ENCODE measurements at places on chromosomes 6 and 20. TPM values are rescaled to one million over a fixed set of nuclear protein-coding genes. Genes with fewer than 3 reads are reported as not detected.

GRCh38 chr6:26311385-26312095, 53.5 kb upstream of the BTN3A2 start:
- peak overlapping the region; percentile 56 for H3K4me3 ChIP-seq
- H3K4me1 ChIP-seq: peaks cover 9% of the 10 kb centered on the region
- no peaks in the 10 kb centered on the region for H3K27me3 ChIP-seq
- no peak for DNase-seq
- H3K27ac ChIP-seq: peak overlapping the region; percentile 69
- no peaks in the 10 kb centered on the region for H3K36me3 ChIP-seq

GRCh38 chr6:33028220-33028849, 18.9 kb upstream of the HLA-DOA start:
- H3K36me3 ChIP-seq: no peaks in the 10 kb centered on the region
- H3K27me3 ChIP-seq: peaks cover 23% of the 10 kb centered on the region
- H3K27ac ChIP-seq: no peak overlapping the region

DNA sequence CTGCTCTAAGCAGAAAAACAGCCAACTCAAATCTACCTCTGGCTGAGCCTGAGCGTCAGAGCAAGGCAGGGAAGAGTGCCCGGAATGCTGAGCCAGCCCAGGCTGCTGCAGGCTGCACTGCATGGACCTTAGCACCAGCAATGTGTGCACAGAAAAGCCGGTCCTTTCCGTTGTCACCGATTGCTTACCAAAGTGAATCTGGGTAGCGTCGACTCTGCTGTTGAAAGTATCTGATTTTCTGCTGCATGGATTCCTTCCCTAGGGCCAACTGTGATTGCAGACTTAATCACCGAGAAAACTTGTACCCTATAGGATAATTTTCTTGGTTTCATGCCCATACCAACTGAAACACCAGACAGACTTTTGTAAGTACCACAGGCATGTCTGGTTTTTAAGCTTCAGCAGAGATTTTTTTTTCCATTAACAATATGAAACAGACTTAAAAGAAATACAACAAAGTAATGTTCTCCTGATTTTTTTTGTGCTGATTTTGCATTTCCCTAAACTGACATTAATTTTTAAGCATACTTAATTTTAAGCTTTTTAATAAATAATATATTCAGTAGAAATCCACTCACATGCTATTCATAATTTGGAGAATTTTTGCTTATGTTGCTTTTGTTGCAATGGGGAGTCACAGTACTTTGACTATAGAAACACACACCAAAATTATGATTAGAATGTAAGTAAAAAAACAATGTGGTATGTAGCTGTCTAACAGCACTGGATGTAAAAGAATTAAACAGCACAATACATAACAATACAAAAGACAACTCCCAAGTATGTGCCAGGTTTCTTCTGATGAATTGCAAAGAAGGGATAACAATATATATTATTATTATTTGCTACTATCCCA, 218.0 kb downstream of the THBS2 start:
- DNase-seq: no peak
- H3K27ac ChIP-seq: no peak overlapping the region
- H3K36me3 ChIP-seq: no peaks in the 10 kb centered on the region
- no peaks in the 10 kb centered on the region for H3K4me1 ChIP-seq
- no peak overlapping the region for H3K4me3 ChIP-seq

- H3K4me1 ChIP-seq: no peaks in the 10 kb centered on the region
- peaks cover 5% of the 10 kb centered on the region for H3K27me3 ChIP-seq
- no peak overlapping the region for H3K4me3 ChIP-seq
- DNase-seq: no peak
- no peaks in the 10 kb centered on the region for H3K36me3 ChIP-seq
Measured at GRCh38 chr20:17364681-17365080, 137.8 kb downstream of the PCSK2 start.

DNA sequence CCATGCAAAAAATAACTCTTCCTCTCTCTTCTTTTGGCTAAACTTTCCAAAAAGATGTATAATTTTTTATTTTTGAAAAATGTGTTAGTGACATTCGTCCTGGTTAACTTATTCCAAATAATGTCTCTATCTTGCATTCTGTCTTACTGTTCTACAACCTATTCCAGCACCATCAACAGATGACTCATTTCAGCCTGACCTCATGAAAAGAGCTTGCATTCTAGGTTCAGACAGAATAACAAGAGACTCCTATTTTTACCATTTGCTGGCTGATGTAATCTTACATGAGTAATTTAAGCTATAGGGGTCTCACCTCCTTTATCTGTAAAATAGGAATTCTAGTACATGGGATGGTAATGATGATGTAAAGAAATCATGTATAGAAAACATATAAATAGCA, 109.0 kb downstream of the FUT9 start:
- H3K4me3 ChIP-seq: no peak overlapping the region
- H3K27me3 ChIP-seq: no peaks in the 10 kb centered on the region
- H3K36me3 ChIP-seq: no peaks in the 10 kb centered on the region
- H3K27ac ChIP-seq: no peak overlapping the region

GRCh38 chr6:15522026-15522425, 140.8 kb downstream of the DTNBP1 start:
- no peak overlapping the region for H3K4me3 ChIP-seq
- H3K4me1 ChIP-seq: no peaks in the 10 kb centered on the region
- no peak overlapping the region for H3K27ac ChIP-seq
- H3K36me3 ChIP-seq: no peaks in the 10 kb centered on the region
- H3K27me3 ChIP-seq: no peaks in the 10 kb centered on the region
- DNase-seq: no peak

DNA sequence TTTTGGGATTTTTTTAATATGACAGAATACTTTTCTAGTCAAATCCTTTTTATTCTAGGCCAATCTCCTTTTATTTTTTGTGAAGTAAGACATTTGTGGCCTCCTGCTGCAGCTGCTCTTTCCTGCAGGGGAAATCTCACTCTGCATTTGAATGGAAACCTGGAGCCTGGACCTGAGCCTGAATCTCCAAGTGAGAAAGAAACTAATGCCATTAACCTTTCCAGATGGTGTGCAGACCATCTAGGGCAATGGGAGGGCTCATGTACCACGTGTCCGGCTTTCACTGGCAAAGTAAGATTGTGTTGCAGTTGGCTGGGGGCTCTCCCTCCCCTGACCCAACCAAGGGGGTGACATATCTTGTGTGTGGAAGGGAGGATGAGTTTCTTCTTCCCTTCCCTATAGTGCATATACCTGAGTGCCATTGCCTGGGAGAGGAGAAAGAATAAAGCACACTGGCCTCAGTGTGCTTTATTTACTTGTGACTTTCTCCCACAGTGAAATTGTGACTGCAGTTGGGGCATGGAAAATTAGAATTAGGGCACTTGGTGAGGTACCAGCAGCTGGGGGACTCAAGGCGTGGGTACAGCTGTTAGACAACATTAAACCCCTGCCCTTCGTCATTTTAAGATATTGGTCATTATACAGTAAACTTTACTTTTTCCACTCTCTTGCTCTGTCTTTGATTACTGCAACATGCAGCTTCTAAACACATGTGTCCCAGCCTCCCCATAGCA, 159.8 kb upstream of the RIN2 start:
- no peaks in the 10 kb centered on the region for H3K36me3 ChIP-seq
- no peak for DNase-seq
- no peak overlapping the region for H3K27ac ChIP-seq
- no peaks in the 10 kb centered on the region for H3K27me3 ChIP-seq
- H3K4me1 ChIP-seq: no peaks in the 10 kb centered on the region

- DNase-seq: no peak
- H3K27ac ChIP-seq: no peak overlapping the region
- H3K4me1 ChIP-seq: no peaks in the 10 kb centered on the region
- H3K36me3 ChIP-seq: no peaks in the 10 kb centered on the region
Measured at GRCh38 chr6:39786649-39787048, 5.5 kb upstream of the DAAM2 start.

GRCh38 chr20:63255931-63256704, 1.9 kb upstream of the NKAIN4 start:
- no peak overlapping the region for H3K4me3 ChIP-seq
- peaks cover 3% of the 10 kb centered on the region for H3K4me1 ChIP-seq
- no peak for DNase-seq
- no peaks in the 10 kb centered on the region for H3K27me3 ChIP-seq

DNA sequence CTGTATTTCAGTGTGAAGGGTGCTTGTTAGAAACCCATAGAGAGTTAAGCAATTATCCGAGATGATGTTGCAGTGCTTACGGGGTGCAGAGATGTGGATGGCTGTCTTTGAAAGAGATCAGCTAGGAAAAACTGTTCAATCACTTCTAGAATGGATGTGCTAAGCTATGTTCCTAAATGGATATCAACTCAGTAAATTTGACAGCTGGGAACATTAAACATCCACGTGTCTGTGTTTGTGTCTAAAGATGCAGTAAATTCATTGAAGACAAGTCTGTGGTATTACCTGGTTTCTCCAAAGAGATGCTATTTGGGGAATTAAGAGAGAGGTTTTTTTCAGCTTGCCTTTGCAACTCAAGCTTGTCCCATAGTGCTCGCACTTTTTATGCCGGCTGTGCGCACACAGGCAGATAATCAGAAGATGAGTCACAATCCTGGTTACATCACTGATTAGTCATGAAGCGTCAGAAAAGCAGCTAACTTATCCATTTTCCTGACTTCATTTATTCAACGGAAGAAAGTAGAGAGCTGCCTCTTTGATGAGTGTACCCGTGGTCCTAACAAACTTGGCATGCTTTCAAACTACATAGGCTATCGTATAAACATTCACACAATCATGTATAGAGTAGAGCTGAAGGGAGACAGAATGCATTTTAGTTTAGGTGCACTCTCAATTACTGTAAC, 691.7 kb upstream of the SLC35B3 start:
- peak; percentile 59 for DNase-seq
- H3K4me3 ChIP-seq: no peak overlapping the region
- H3K4me1 ChIP-seq: no peaks in the 10 kb centered on the region
- no peak overlapping the region for H3K27ac ChIP-seq
- H3K36me3 ChIP-seq: no peaks in the 10 kb centered on the region

DNA sequence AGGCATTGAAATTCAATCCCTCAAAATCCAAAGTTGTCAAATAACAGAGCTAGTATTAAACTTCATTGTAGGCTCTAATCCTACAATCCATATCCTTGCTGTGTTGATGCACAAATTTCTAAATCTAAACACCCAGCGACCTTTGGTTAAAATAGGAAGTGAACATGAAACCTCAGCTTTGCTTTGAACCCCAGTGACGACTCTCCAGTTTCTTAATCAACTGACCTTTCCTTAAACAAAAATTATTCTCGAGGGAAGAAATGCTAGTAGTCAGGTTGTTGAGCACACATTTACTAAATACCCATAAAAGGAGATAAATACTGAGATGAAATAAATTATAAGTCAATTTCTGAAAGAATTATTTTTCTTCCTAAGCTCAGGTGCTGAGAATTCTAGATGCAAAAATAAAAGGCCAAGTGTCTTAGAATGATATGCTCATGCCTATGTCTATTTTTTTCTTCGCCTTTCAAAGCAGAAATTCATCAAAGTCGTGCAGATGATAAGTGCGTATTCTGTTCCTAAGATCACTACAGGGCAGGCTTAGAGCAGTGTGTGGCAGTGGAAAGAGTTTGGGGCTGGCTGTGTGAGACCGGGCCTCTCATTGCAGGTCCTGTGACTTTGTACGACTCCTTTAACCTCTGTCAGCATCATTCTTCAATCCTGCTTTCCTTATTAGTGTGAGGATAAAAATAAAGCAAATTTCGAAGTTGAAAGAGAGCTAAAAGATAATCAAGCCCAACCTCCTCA, 208.7 kb downstream of the PRL start:
- H3K27me3 ChIP-seq: no peaks in the 10 kb centered on the region
- H3K27ac ChIP-seq: no peak overlapping the region
- no peaks in the 10 kb centered on the region for H3K36me3 ChIP-seq
- H3K4me3 ChIP-seq: no peak overlapping the region

GRCh38 chr20:25394276-25394675, 3.6 kb upstream of the ABHD12 start:
- no peak for DNase-seq
- H3K36me3 ChIP-seq: peaks cover 2% of the 10 kb centered on the region
- peaks cover 45% of the 10 kb centered on the region for H3K4me1 ChIP-seq

- no peaks in the 10 kb centered on the region for H3K36me3 ChIP-seq
- no peak overlapping the region for H3K4me3 ChIP-seq
- no peak for DNase-seq
- H3K27ac ChIP-seq: no peak overlapping the region
- no peaks in the 10 kb centered on the region for H3K27me3 ChIP-seq
Measured at GRCh38 chr6:16158943-16159557, 30.2 kb downstream of the MYLIP start.

DNA sequence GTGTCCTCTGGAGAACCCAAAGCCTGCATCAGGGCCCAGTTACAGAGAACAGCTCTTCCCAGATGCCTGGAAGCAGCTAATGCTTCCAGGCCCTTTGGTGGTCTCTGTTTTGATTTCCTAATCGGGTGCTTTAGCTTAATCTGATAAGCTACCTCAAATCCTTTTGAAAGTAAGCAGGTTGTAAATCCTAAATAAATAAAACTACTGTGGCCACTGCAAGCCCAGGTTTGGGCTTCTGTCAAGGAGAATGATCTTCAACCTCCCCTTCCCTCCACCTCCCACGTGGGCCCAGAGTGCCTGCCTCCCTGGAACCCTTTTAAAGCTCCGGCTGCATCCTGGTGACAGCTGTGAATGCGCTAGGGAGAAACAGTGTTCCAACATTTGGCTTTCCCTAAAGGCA, 25.2 kb upstream of the FYN start:
- peaks cover 9% of the 10 kb centered on the region for H3K27me3 ChIP-seq
- H3K36me3 ChIP-seq: no peaks in the 10 kb centered on the region
- no peaks in the 10 kb centered on the region for H3K4me1 ChIP-seq
- H3K4me3 ChIP-seq: no peak overlapping the region
- H3K27ac ChIP-seq: no peak overlapping the region

GRCh38 chr6:169292338-169293124, 38.9 kb upstream of the THBS2 start:
- peak; percentile 58 for DNase-seq
- no peak overlapping the region for H3K4me3 ChIP-seq
- H3K27me3 ChIP-seq: no peaks in the 10 kb centered on the region
- H3K27ac ChIP-seq: no peak overlapping the region

DNA sequence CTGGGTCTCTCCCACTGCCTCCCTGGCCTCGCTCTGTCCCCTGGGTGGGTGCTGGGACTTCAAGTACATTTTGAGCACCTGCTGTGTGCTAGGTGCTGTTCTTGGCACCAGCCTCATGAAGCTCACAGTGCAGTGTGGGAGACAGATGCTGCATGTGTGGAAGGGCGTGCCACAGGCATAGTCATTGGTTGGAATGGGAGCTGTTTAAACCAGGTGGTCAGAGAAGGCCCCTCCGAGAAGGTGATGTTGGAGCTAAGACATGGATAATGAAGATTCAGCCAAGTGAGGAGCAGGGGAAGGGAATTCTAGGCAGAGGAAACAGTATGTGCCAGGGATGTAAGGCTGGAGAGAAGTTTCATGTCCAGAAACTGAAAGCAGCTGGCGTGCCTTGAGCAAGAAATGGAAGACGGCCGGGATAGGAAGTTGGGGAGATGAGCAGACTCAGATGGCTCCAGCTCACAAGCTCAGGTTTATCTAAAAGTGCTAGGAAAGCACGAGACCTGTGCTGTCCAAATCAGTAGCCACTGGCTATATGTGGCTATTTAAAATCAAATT, 9.9 kb downstream of the LPIN3 start:
- H3K4me1 ChIP-seq: no peaks in the 10 kb centered on the region
- H3K27me3 ChIP-seq: no peaks in the 10 kb centered on the region
- no peak overlapping the region for H3K27ac ChIP-seq

GRCh38 chr20:53982624-53983023, 87.8 kb downstream of the BCAS1 start:
- no peaks in the 10 kb centered on the region for H3K27me3 ChIP-seq
- no peak overlapping the region for H3K4me3 ChIP-seq
- no peak for DNase-seq
- no peak overlapping the region for H3K27ac ChIP-seq
- H3K36me3 ChIP-seq: no peaks in the 10 kb centered on the region

The OR2B6 gene
- 0.26 TPM for total RNA-seq

The NUP43 gene
- total RNA-seq: 53.6 TPM

The FAM184A gene
- 8.7 TPM for total RNA-seq

The SMLR1 gene
- total RNA-seq: 0.08 TPM

The NFS1 gene
- 44.9 TPM for total RNA-seq

The FRK gene
- total RNA-seq: 2.5 TPM

The NKX2-2 gene
- not detected for total RNA-seq

The SLC9A8 gene
- 6.7 TPM for total RNA-seq

The TBC1D32 gene
- total RNA-seq: 15.8 TPM
